Left renal cortex interstitium (tissue), 4 donors: ENCODE measurements at places on chromosomes 2 and 18.

DNA sequence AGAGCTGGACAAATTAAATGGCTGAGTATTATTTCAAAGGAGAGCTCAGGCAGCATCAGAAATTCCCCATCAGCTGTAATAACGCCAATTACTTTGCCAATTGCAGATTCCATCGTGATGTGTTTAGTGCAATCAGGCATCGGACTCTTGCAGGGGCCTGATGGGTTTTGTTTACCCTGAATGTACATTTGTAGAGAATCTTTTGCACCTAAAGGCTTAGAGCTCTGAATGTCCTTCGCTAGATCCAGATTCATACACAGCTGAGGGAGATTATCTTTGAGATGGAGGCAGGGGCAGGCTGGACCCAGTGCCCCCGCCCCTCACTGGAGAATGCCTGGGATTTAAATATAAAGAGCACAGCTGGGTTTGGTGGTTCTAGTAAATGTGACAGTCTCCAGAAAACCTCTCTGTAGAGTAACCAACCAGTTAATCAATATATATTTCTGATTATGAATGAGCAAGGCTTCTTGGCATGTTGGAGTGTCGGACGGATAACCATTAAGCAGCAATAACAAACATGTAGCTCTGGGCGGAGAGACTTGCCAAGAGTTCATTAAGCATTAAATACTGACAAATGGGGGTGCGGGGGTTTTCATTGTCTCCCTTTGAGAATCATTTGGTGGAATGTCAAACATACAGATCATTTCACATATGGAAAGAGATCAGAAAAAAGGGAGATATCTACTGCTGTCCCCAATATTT lies 200.9 kb downstream of the SETBP1 start:
- DNase-seq = no peak

DNA sequence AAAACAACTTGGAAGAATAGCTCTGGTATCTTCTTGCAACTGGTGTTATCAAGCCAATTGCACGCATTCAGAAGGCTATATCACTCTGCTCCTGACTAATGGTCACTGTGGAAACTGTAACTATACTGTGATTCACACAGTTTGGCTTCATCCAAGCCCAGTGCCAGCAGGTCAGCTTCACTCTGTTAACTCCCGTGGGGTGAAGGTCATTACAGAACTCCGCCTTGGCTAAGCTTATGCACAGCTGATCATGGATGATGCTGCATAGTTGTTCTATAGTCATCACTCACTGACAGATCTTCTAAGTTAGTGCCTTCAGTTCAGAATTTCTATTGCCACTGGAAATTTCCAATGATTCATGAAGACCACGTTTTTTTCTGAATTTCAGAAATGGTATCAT lies 497.2 kb upstream of the NETO1 start:
- no peak for DNase-seq

- DNase-seq = no peak
Observed at GRCh38 chr2:240896871-240897692, 1.1 kb upstream of the MAB21L4 start.

DNA sequence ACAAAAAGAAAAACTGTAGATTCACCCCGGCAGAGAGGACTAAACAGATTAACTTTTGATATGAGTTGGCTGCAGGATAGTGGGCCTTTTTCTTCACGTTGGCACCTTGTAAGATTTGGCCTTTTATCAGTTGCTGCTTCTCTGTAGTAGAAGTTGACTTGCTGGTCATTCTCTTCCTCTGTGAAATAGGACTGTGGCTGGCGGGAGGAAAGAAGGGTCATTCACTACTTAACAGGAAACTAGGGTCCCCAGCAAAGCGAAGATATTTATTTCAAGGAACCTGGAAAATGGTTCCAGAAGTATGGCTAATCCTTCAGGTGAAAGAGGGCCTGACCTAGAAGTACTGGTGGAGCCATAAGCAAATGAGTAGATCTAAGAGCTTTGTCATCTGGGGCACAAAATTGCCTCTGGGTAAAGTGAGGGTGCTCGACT lies 383 bp upstream of the ATP5MC3 start:
- DNase-seq = no peak
